ENCODE measurements at places on chromosomes 5 and 9.

DNA sequence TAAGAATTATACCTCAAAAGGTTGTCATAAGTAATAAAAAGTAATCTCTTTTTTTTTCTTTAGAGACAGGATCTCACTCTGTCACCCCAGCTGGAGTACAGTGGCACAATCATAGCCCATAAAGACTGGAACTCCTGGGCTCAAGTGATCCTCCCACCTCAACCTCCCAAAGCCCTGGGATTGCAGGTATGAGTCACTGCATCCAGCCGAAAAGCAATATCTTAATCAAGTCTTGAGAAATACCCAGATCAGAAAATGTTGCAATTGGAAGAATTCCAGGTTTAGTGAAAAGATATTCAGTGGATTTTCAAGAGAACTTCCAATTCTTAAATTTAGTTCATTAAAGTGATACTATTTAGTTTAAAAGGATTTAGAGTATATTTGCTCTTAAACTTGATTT lies 40.9 kb upstream of the IDNK start:
- H3K36me3 ChIP-seq, result no peaks in the 10 kb centered on the region
- DNase-seq, result no peak
- no peak overlapping the region for H3K27ac ChIP-seq
- H3K4me3 ChIP-seq, result no peak overlapping the region
- H3K4me1 ChIP-seq, result no peaks in the 10 kb centered on the region

GRCh38 chr9:91342575-91342974 lies 19.1 kb downstream of the AUH start:
- H3K27me3 ChIP-seq, result no peaks in the 10 kb centered on the region
- no peak overlapping the region for H3K4me3 ChIP-seq
- H3K4me1 ChIP-seq, result no peaks in the 10 kb centered on the region
- H3K36me3 ChIP-seq, result peaks cover 42% of the 10 kb centered on the region
- no peak overlapping the region for H3K27ac ChIP-seq

DNA sequence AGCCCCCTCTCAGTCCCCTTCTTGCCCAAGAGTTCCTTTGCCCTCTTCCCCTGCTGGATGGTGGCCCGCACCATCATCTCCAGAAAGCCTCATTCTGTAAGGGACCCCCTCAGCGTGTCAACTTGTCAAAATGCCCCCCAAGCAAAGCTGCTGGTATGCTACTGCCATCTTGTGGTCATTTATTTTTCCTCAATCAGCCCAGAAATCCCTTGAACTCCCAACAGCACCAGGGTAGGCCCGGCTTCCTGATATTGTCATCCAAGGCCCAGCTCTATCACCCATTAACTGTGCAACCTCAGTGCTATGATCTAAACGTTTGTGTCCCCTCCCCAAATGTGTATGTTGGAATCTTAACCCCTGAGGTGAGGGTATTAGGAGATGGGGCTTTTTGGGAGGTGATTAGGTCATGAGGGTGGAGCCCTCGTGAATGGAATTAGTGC lies 53.2 kb upstream of the FBXW11 start:
- H3K27ac ChIP-seq, result no peak overlapping the region
- H3K4me1 ChIP-seq, result no peaks in the 10 kb centered on the region
- H3K36me3 ChIP-seq, result no peaks in the 10 kb centered on the region

DNA sequence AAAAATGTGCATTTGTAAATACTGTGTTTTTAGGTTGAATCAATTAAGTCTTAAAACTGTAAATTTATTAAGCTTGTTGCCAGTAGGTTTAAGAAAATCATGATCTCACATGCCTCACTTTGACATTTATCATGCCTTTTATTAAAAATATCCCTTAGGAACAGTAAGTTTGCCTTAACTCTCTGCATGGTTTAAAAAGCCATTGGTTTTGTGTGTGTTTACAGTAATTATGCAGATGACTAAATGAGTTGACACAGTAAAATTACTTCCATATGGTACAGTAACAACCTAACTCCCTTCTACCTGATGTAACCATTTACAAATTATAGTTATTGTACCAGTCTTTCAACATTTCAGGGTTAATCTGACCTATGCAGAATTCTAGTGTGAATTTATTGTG lies 6.5 kb downstream of the RPS6 start:
- H3K4me1 ChIP-seq, result peaks cover 6% of the 10 kb centered on the region
- no peaks in the 10 kb centered on the region for H3K27me3 ChIP-seq
- H3K4me3 ChIP-seq, result no peak overlapping the region
- DNase-seq, result no peak
- H3K36me3 ChIP-seq, result peaks cover 62% of the 10 kb centered on the region
- no peak overlapping the region for H3K27ac ChIP-seq

- H3K36me3 ChIP-seq, result no peaks in the 10 kb centered on the region
- H3K4me3 ChIP-seq, result no peak overlapping the region
- no peaks in the 10 kb centered on the region for H3K27me3 ChIP-seq
- peaks cover 9% of the 10 kb centered on the region for H3K4me1 ChIP-seq
- peak; percentile 64 for DNase-seq
Measured at GRCh38 chr9:109477258-109478050, 20.7 kb downstream of the PTPN3 start.

- no peaks in the 10 kb centered on the region for H3K4me1 ChIP-seq
- H3K36me3 ChIP-seq, result no peaks in the 10 kb centered on the region
- no peak overlapping the region for H3K27ac ChIP-seq
- no peaks in the 10 kb centered on the region for H3K27me3 ChIP-seq
- DNase-seq, result no peak
Measured at GRCh38 chr9:72911816-72912215, 41.0 kb downstream of the ALDH1A1 start.

DNA sequence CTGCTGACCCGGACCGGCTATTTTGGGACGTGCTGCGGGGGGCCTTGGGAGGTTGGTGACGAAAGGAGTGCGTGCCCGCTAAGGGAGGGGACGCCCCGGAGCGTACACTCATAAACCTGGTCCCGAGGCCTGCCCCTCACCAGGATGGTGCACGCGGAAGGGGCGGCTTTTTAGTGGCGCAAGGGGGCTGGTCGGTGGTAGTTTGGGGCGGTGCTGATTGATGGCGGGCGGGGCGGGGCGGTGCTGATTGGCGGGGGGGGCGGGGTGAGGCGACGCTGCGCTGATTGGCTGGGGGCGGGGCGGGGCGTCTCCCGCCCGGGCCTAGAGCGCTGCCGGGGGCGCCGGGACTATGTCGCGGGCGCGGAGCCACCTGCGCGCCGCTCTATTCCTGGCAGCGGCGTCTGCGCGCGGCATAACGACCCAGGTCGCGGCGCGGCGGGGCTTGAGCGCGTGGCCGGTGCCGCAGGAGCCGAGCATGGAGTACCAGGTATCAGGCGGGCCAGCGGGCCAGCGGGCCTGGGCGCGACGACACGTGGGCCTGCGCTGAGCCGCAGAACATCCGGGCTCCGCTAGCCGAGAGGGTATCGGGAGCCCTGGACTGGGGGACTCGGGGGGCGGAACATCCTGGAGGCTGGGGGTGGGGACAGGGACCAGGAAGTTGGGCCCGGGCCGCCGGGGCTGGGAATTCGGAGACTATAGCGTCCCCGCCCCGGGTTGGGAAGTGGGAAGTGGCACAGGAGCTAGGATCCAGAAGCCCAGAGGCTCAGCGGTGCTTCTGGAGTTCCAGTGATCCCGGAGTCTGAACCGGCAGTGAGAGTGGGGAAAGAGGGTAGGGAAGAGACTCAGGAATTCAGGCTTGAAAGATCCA lies at the start of gene FPGS:
FPGS (plus strand) TSS at position 307 of the 868 bp plus-strand sequence; CDS start at position 350, 43 bp downstream.
- H3K27me3 ChIP-seq, result no peaks in the 10 kb centered on the region
- H3K27ac ChIP-seq, result peak within 1 kb of the TSS; percentile 73
- H3K36me3 ChIP-seq, result peaks cover 17% of the 10 kb centered on the region
- peaks cover 13% of the 10 kb centered on the region for H3K4me1 ChIP-seq
- peak; percentile 95 for DNase-seq

- H3K36me3 ChIP-seq, result no peaks in the 10 kb centered on the region
- peak; percentile 96 for DNase-seq
- peaks cover 22% of the 10 kb centered on the region for H3K4me1 ChIP-seq
Measured at GRCh38 chr5:134101686-134102439, 12.6 kb upstream of the TCF7 start.

DNA sequence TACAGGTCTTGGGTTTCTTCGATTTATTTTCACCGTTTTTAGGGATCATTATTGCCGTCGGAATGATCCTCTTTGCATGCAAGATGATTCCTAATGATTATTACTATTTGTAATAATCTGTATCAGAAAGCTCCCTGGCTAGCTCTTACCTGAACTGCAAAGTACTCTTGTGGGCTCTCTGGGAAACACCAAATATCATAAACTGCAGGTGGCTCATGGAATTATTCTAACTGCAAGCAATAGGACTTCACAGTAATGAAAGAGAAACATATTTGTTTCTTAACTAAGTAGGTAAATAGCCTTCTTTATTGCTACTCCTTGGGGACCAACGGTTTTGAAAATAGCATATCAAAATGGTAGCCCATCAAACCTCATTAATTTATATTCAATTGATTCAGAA lies 219.4 kb downstream of the NFIB start:
- no peak for DNase-seq
- no peaks in the 10 kb centered on the region for H3K36me3 ChIP-seq

DNA sequence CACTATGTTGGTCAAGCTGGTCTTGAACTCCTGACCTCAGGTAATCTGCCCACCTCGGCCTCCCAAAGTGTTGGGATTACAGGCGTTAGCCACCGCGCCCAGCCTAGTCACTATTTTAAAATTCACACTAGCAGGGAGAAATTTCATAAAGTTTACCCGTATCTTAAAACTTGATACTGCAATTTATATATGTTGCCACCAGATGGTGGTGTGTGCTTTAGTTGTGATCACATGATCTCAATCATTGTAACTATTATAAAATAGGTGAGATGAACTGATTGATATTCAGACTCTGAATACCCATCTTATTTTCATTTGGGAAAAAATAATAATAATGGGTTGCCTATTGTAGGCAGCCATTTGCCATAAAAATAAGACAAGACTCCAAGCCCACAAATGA lies 1330.4 kb upstream of the WWC1 start:
- no peaks in the 10 kb centered on the region for H3K27me3 ChIP-seq
- H3K4me1 ChIP-seq, result peaks cover 10% of the 10 kb centered on the region
- H3K4me3 ChIP-seq, result no peak overlapping the region
- no peak for DNase-seq
- H3K36me3 ChIP-seq, result no peaks in the 10 kb centered on the region
- H3K27ac ChIP-seq, result no peak overlapping the region

DNA sequence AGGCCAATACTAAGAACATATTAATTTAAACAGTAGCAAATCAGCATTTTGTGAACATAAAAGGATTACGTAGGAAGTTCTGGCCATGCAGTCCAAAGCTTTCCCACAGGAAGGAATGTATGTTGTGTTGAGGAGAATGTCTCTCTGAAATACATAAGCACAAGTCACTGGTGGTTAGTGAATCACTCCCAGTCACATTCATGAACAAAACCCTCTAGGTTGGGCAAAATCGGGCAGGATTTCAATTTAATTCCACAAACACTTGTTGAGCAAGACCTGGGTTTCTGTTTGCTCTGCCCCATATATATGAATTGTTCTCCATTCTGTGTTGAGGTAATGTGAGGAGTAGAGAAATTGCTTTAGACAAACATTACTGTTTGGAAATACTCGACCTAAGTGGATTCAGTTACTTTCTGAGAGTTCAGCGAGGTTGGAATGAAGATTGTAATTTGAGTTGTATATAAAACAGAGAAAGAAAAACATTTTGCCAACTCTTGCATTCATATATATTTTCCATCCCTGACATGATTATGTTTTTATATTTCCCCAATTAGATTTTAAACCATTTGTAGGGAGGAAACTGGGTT lies 127.6 kb upstream of the RPS23 start:
- no peaks in the 10 kb centered on the region for H3K27me3 ChIP-seq
- no peaks in the 10 kb centered on the region for H3K36me3 ChIP-seq
- H3K27ac ChIP-seq, result no peak overlapping the region
- H3K4me3 ChIP-seq, result no peak overlapping the region
- H3K4me1 ChIP-seq, result no peaks in the 10 kb centered on the region

DNA sequence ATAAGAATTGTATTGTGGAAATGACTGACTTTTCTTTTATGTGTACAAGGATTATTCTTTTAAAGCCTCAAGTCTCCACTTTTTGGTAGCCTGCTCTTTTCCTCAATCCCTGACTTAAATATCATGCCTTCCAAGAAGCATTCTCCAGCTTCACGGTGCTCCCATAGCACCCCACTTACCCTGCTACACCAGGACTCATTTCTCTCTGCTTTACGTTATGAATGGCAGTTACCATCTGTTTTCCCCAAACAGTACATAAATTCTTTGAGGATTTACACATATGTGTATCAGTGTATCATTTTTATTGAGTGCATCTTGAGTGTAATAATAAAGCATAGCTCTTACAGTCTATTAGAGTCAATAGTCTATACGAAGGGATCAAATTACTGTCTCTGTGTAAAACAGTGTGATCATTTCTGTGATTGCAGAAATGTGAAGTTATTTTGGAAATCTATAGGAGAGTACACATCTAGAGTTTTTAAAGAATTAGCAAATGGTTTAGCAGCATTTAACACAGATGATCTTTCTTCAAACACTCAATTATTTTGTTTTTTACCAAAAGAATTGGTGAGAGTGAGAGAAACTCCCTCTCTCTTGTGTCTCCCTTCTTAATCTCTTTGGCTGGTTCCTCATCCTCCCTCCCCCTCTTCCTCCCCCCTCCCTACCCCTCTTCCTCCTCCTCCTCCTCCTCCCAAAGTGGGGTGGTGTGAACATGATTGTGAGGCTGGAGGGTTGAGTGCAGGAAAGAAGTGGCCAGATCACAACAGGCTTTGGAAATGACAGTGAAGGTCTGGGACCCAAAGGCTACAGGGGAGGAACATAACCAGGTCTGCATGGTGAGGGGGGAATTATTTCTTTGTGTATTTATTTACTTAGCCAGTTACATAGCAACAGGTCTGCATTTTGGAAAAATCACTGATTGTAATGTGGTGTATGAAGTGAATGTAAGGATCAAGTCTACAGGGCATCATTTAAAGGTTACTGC lies 27.6 kb upstream of the ECM2 start:
- H3K27ac ChIP-seq, result no peak overlapping the region
- no peaks in the 10 kb centered on the region for H3K27me3 ChIP-seq
- no peak overlapping the region for H3K4me3 ChIP-seq
- no peaks in the 10 kb centered on the region for H3K4me1 ChIP-seq
- no peaks in the 10 kb centered on the region for H3K36me3 ChIP-seq

GRCh38 chr9:81860581-81860980 lies 67.6 kb upstream of the SPATA31D4 start:
- H3K27ac ChIP-seq, result no peak overlapping the region
- H3K4me3 ChIP-seq, result no peak overlapping the region
- no peaks in the 10 kb centered on the region for H3K27me3 ChIP-seq
- H3K4me1 ChIP-seq, result no peaks in the 10 kb centered on the region
- no peak for DNase-seq
- no peaks in the 10 kb centered on the region for H3K36me3 ChIP-seq

GRCh38 chr9:121598167-121598964 lies 53.1 kb upstream of the DAB2IP start:
- H3K27me3 ChIP-seq, result peaks cover 13% of the 10 kb centered on the region
- H3K4me1 ChIP-seq, result peaks cover 11% of the 10 kb centered on the region
- peak overlapping the region; percentile 12 for H3K27ac ChIP-seq
- H3K36me3 ChIP-seq, result no peaks in the 10 kb centered on the region
- H3K4me3 ChIP-seq, result peak overlapping the region; percentile 77

Data from endodermal cell (in vitro differentiated cells).